ENCODE measurements at places on chromosomes 2 and 18.
A peak's percentile ranks its signal among the peaks of the same experiment; 100 is the strongest.

- no peak for DNase-seq
These were observed 312.2 kb downstream of the LRATD1 start for GRCh38 chr2:14944562-14945346.

DNA sequence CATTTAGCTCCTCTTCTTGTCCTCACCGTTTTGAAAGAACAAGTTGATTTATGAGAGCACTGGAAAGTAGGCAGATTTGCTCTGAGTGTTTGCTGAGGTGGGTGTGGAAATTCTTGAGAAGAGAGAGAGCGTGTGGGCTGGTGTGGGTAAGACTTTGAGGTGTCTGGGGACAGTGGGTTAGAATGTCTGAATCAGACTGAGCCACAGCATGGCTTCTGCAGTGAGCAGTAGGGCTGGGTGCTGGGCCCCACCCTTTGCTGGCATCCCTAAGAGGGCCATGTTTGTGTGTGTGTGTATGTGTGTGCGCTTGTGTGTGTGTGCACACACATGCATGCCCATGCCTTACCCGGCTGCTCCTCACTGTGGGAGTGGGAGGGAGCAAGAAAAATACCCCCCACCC is 63.7 kb downstream of the COPS8 start:
- DNase-seq = no peak

- DNase-seq = no peak
These were observed 6.2 kb downstream of the MPPE1 start for GRCh38 chr18:11901826-11902438.

DNA sequence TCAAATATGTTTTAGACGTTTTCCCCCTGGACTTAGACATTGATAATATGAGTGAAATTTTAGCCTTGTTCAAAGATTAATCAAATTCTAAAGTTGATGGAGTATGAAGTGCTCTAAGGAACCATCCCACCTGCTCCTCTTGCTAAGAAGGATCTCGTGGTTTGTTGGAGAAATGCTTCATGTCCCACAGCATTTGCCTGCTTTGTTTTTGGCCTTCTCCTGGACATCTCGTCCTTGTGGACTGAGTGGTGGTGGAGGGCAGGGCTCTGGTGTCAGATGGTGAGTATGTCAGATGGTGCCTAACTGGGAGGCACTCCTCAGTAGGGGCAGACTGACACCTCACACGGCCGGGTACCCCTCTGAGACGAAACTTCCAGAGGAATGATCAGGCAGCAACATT is 39.7 kb upstream of the KCNE4 start:
- no peak for DNase-seq

DNA sequence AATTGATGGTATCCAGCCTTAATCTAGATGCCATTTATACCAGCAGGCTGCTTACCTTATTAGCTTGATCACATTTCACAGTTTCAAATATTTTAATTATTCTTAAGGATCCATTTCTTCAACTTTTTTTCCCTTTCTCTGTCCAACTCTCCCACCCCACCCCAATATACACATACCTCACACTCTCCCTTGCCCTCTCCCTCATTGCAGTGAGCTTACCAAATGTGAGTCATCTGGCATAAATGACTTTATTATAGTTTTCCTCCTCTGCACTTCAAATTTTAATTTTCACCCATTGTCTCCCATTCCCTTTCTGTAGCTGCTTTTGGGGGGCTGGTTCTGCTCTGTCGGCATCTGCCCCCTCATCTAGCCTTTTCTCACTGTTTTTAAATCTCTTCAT is 12.9 kb downstream of the HTR2B start:
- DNase-seq = no peak

- peak; percentile 16 for DNase-seq
These were observed 908 bp downstream of the ERLEC1 start for GRCh38 chr2:53787614-53788289.

DNA sequence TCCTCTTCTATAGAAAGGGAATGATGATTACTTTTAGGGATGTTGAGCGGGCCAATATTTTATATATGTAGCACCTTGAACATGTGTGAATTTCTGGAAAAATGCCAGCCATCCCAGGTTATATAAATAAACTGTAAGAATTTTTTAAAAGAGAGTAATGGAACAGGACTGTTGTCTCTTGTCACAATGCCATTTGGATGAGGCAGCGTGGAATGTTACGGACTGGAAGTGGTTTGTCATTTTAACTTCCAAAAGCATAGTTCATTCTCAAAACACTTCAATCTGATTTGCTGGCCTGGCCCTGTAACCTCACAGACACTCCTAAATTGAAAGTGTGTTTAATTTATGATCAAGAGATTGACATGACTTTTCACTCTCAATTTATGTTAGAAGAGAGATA is 70.8 kb downstream of the TPGS2 start:
- no peak for DNase-seq

DNA sequence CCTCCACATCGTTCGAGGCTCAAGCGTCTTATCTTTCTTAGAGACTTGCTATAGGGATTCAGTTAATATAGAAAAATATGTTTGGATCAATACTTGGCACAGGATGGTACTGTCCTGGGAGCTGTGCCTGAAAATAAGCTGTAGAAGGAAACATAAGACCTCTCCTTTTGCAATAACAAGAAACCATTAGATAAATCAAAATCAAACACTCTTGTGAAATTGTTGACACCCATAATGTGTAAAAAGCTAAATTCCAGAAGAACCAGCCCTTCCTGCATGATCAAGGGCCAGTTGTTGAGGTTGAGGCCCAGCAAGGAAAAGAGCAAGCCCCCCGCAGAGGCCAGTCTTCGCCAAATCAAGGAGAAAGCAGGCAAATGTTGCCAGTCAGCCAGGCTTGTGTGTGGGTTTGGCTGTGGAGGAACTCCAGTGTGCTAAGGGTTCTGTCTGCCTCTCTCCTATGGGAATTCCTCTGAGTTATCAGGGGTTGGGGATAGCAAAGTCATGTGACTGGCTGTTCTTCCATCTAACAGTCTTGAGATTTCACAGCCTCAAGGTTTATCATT is 185.7 kb downstream of the ACKR3 start:
- no peak for DNase-seq

DNA sequence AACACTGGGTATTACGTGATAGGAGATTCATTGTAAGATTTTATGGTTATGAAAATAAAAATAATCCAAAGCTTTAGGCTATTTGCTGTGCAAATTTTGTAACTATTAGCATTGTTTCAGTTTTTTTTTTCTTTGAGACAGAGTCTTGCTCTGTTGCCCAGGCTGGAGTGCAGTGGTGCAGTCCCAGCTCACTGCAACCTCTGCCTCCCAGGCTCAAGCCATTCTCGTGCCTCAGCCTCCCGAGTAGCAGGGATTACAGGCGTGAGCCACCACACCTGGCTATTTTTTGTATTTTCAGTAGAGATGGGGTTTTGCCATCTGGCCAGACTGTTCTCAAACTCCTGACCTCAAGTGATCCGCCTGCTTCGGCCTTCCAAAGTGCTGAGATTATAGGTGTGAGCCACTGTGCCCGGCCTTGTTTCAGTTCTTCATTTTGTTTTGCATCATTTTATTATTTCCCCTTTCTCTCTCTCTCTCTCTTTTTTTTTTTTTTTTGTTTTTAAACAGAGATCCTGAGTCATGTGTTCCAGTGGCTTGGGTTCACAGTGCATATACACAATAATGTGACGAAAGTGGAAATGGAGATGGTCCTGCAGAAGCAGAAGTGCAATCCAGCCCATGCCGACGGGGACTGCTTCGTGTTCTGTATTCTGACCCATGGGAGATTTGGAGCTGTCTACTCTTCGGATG is 25.8 kb downstream of the CASP10 start:
- no peak for DNase-seq

DNA sequence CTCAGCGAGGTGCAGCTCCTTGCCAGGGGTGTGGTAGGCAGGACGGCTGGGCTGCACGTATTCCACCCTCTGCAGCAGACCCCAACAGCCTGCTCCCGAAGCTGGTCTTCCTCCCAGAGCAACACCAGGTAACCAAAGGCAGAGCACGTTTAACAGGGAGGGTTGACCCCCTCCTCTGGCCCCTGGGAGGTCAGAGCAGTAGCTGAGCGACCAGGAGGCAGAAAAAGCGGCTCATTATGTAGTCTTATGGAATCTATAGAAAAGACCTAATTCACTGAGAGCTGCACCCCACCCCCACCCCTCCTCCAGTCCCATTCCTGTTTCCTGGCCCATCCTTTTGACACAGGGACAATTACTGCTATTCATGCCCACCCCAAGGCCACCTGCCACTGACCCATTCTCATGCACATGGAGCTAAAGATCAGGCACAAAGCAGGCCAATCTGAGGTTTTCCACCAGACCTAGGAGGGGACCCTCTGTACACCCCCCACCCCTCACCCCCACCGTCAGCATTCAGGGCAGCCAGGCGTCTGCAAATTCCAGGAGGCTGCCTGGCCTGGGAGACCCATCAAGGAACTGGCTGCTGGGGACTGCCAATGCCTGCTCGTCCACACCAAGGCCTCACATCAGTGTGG is 60.9 kb upstream of the FZD7 start:
- DNase-seq = no peak

DNA sequence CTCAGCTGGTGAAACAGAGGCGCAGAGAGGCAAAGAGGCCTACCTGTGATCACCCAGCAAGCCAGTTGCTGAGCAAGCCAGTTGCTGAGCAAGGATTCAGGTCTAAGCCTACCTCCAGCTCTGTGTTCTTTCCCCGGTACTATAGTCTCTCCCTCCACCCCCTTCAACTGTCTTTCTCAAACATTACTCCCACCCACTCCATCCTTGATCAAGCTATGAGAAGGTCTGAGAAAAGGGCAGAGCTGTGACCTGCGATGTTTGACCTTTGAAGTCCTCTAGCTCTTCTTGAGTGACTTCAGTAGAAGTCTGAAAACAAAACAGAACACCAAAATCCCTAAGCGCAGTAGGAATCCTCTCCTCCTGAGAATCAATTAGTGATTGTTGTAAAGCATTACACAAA is 665.2 kb upstream of the ID2 start:
- DNase-seq = no peak

- no peak for DNase-seq
These were observed 4.3 kb upstream of the CHCHD5 start for GRCh38 chr2:112580084-112580483.

DNA sequence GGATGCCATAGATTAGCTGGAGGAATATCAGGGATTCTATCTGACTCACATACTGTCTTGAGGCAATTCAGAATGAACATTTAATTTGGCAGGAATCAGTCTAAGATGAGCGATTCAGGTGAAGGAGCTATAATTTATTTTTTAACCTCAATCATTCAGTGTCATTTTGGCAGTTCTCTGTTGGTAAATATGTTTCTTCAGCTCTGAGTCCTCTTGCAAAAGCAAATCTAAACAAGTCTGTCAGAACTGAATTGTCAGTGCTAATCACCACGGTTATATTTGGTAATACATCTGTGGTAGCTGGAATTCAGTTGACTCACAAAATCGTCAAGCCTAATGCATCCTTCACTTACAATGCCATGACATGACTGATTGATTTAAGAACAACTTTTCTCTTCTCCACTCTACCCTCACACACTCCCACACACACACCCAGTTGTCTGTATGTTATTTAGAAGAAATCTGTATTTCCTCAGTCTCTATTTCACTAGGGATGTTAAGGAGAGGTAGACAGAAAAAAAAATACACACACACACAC is 516.6 kb upstream of the NXPH2 start:
- no peak for DNase-seq

All from CD4-positive, alpha-beta T cell treated with Interleukin-17A for 1 hour (primary cell).